ENCODE measurements at places on chromosomes 2 and 18.

DNA sequence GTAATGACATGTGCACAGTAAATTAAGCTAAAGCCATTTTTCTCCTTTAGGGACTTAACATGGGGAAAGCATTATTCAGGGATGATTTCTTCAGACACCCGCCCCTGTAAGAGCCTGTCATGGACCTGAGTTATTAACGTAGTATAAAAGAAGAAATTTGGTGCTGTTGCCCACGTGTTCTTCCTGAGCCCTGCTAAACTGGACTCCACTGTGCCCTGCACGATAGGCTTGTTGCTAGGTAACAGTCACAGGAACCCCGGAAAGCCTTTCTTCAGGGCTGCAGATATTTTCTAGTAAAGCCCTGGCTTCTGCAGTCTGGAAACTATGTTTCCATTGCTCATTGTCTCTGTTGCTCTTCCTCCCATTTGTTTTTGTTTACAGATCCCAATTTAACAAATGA, 157.9 kb downstream of the LRRC30 start:
- DNase-seq: peak; percentile 51

- DNase-seq: no peak
These were observed 141.9 kb upstream of the SALL3 start for GRCh38 chr18:78837754-78838153.

GRCh38 chr2:16093639-16094529, 153.5 kb downstream of the MYCN start:
- DNase-seq: no peak

DNA sequence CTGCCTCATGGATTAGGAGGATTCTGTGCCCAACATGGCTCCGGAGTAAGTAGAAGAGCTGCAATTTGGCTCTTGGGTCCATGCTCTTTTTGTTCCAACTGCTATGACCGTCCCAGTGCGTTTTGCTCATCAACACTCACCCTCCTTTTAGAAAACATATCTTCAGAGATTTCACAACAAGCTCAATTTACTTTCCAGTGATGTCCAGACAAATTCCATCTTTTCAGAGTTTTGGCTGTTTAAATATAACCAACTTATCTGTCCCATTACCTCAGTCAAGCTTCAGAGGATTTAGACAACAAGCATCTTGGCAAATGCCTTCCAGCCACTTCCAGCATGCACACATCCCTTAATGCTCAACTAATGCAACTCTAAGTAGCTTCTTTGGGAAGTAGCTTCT, 6.9 kb upstream of the SLC14A2 start:
- DNase-seq: no peak

DNA sequence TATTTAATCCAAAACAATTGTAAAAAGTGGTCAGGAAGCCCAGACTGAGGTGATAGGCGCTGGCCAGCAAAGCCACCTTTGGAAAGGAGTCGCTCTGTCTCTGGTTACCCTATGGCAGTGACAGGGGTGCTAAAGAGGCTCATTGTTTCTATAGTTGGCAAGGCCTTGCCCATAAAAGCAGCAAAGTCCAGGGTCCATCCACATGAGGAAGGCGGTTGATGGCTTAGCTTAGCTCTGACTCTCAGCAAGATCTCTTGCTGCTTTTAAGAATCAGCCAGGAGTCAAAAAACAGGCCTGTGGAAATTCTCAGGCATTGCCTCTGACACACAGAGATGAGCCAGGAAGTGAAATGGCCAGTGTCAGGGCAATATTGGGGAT, 57.8 kb upstream of the CYP26B1 start:
- DNase-seq: no peak

DNA sequence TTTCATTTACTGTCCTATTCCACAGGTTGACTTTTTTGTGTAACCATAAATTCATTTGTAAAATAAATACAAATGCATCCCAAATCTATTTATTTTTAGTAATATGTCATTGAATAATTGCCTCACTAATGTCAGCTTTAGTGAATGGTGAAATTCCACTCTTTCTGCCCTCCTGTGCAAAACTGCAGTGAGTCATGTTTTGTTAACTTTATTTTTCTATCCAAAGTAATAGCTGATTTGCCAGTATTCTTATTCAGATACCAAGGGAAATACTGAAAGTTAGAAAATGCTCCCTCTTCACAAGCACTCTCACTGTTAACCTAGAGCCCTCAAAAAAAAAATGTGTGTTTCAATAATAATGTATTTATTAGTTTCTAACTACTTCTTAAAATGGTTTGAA, 322.8 kb downstream of the RIT2 start:
- no peak for DNase-seq

Measured in NCI-H1930 (cell line).